ENCODE measurements at places on chromosomes 6 and 20.
A peak's percentile ranks its signal among the peaks of the same experiment; 100 is the strongest.

- no peak for DNase-seq
These were observed 11.3 kb upstream of the PTGIS start for GRCh38 chr20:49579195-49579594.

DNA sequence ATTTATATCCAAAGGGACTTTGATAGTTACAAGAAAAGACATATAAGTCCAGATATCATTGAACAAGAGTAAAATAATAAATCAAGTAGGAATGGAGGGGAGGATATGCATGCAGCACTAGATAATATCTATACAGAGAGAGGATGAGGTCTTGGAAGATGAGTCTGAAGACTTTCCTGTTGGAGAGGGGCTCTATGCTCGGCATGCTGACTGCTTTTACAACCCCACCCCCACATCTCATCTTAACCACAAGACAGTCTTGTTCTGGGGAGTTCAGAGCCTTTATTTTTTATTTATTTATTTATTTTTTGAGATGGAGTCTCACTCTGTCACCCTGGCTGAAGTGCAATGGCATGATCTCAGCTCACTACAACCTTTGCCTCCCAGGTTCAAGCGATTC, 48.4 kb upstream of the IER3 start:
- no peak for DNase-seq

DNA sequence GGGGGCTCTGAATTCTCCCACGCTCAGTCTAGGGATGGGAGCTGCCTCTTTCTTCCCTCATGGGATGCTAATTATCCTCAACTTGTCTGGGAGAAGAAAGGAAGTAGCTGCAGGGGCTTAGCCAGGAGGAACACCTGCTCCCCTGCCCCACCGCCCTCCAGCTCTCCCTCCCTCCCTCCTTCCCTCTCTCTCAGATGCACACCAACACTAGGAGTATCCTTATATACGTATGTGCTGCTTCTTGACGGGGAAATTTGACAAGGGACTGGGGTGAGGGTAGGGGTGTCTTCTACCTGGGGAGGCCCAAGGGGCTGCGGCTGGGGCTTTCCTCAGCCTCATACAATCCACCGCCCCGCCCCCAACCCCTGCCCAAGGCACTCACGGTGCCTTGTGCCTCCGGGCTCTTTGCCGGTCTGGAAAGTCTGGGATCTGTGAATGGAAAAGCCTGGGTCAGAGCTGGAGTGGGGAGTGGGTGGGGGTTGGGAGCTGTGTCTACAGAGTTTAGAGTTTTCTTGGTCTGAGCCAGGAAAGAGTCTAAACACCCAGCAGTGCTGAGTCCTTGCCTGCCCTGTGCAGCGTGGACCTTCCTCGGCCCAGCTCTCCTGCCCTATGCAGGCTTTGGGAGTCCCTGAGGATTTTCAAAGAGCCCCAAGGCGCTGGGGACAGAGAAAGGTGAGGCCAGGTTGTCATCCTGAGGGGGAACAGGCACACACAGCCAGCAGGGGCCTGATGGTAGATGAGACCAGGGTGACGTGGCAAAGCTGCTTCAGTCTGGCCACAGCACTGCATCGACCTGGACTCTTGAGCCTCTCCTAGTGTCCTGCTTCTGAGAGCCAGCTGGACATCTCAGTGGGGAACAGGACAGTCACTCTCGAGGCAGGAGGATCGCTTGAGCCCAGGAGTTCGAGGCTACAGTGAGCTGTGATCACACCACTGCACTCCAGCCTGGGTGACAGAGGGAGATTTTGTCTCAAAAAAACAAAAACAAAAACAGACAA, 29.3 kb upstream of the EMILIN3 start:
- DNase-seq, result peak; percentile 30

DNA sequence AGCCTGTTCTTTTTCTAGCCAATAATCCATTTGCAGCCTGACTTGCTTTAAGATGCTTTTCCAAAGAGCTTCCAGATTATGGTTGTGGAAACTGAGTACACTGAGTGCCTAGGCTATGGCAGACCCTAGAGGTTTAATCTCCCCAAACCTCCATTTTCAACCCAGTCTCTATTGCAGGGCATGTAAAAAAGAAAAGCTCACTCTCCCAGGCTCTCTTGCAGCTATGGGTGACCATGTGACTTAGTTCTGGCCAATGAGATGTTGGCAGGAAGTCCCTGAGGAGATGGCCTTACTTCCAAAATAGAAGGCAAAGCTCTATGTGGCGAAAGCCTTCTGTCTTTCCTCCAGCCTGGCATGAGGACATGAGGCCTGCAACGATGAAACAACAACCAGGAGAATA, 3.8 kb downstream of the PDRG1 start:
- no peak for DNase-seq

- no peak for DNase-seq
These were observed 7.9 kb downstream of the RPS6KA2 start for GRCh38 chr6:166618866-166619761.

GRCh38 chr6:83847179-83847578, 6.0 kb upstream of the RIPPLY2 start:
- DNase-seq, result no peak

DNA sequence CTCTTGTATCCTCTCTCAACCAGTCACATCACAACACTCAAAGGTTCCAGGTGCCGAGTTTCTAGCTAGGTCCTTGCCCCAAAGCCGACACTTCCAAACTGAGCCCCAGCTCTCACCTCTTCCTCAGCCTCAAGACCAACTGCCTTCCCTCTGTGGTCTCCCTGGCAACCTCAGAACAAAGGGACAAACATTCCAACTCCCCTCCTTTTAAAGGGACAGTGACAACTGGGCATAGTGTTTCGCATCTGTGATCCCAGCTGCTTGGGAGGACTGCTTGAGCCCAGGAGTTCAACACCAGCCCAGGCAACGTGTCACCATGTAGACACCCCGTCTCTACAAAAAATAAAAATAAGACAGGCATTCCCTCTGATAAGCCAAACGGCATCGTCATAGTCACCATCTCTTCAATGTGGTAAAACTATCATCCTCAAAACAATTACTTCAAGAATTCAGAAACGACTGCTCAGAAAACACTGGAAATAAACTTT, 11.3 kb downstream of the DIDO1 start:
- peak; percentile 81 for DNase-seq

- no peak for DNase-seq
These were observed 203.1 kb downstream of the C6orf118 start for GRCh38 chr6:165106261-165106660.

GRCh38 chr6:15837205-15837604, 174.4 kb upstream of the DTNBP1 start:
- no peak for DNase-seq
